Cortex of kidney (tissue), 1 donor: ENCODE measurements at places on chromosomes 12 and 14.

- DNase-seq = no peak
These were observed 70.9 kb downstream of the KITLG start for GRCh38 chr12:88509347-88509746.

- no peak for DNase-seq
These were observed 50.5 kb downstream of the TRAF3 start for GRCh38 chr14:102827716-102828115.

DNA sequence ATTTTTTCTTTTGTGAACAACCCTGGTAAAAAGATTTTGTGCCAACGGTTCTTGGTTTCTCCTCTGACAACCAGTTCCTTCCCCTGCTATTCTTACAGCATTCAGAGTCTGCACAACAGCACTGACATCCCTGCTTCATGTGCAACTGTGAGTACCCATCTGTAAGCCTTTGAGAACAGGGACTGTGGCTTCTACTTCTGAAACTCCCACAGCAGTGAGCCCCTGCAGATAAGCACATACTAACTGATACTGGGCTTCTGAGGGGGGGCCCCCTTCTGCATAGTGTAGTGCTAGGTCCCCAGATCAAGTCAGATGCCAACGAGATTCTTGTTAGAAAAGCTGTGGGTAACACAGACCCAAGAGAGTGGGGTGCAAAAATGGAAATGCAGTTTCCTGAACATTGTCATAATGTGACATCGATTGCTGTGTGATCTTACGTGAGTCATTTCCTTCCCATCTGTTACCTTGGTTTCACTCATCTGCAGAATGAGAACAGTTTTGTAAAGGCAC is 11.1 kb upstream of the NINJ2 start:
- DNase-seq = no peak

DNA sequence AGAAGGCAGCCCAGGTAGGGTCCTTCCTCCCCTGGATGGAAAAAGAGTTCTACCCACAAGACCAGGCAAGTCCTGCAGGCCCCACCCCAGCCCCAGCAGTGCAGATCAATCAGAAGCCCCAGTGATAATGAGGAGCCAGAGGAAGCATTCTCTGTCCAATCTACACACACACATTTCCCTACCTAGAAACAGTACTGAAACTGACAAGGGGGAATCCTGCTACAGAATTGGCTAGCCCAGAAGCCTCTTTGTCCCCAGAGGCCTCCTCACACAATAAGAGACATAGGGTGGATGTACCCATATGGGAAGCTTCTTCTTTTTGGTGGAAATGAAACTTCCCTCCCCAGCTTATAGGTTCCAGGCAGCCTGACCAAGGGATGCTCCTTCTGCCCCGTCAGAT is 9.9 kb downstream of the FSCB start:
- DNase-seq = no peak

DNA sequence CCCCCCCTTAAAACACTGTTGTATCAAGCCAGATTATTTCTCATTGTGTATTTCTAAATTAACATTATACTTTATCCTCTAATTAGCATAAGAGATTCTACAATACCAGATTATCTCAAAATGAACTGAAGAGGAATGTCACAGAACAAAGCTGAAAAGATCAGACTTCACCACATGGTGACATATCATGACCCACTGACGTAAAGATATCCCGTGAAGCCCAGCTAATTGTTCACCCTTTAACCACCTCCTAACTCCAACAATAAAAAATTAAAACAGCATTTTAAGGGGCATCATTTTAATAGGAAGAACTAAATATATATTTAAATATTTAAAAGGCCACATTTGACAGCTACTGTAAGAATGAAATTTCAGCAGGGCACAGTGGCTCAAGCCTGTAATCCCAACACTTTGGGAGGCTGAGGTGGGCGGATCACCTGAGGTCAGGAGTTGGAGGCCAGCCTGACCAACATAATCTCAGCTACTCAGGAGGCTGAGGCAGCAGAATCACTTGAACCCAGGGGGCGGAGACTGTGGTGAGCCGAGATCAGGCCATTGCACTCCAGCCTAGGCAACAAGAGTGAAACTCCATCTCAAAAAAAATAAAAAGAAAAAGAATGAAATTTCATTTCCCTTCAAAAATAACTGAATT is 29.0 kb downstream of the CDK17 start:
- no peak for DNase-seq

- DNase-seq = no peak
These were observed 7.1 kb upstream of the CPNE6 start for GRCh38 chr14:24064091-24064795.

GRCh38 chr12:95325501-95325900 is 107.9 kb downstream of the VEZT start:
- DNase-seq = no peak

DNA sequence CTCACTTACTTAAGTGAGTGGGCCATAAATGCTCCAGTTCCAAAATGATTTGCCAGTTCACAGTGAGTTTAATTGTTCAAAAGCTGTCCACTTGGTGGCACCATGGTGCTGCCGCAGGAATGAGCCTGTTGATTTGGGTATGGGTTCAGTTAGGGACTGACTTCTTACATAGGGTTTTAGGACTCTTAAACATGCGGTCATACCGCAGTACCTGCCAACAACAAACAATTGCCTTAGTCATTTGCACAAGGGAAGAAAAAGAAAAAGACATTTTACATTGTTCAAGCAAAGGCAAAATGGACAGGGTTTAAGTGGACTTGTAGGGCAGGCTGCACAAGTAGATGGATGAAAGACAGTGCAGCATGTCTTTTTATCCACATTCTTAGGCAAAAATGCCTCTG is 80.0 kb upstream of the DBX2 start:
- no peak for DNase-seq

DNA sequence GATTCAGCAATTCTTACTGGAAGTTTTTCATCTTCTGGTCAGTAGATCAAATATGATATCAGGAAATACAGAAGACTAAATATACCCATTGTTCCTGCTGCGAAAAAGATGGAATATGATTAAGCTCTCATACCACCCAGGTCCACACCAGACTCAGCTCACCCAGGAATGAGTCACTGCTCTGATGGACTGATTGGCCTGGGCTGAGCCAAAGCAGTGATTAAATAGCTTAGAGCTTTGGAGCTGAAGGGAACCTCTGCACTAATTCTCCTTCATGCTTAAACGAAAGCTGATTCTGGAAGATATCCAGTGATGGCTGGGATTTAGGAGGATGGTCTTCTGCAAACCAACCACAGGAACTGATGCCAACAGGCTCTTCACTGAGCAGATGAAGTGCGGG is 62.0 kb upstream of the SYT1 start:
- DNase-seq = no peak

DNA sequence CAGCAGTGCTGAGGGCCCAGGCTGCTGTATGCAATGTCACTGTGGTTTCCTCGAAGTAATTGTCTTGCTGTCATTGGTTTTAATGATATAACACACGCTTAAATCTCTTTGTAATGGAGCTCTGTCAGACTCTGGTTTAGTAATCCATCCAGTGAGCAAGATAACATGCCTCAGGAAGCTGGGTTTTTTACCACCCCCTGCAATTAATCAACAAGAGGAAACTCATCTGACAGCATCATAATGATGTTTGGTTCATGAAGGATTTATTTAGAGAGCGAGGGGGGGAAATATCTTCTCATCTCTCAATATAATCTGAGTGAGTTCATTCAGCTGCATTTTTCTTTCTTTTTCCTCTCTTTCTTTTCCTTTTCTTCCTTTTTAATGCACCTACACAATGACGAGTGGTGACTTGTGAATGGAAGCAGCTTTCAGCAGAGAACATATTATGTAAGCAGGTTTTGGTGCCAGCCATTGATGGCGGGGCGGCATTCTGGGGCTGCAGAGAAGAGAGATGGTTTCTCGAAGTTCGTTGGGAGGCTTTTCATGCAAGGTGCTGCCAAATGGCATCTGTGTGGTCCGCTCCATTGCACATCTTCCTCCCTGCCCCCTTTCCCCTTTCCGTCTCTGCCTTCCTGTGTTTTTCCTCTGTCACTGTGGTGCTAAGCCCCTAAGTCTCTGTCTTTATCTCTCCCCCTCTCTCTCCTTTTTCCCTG is 6.7 kb downstream of the RPH3A start:
- DNase-seq = no peak
